ENCODE measurements at places on chromosomes 5 and 9.

DNA sequence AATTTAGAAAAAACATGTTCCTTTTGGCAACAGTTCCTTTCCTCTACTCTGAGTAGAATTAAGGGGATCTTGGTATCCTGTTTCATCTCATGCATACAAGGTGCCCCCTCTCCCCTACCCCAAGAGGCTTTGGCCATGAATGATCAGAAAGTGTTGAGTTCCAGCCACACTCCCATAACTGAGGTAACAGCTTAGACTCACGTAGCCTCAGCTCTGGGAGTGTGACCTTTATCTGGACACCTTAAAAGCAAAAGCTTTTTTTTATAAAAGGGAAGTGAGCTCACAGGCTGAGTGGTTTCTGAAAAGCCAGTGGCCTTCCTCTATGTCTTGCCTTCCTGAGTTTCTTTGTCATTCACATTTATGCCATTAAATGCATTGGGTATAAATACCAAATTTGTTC lies 900 bp upstream of the HAVCR2 start:
- DNase-seq, result no peak

DNA sequence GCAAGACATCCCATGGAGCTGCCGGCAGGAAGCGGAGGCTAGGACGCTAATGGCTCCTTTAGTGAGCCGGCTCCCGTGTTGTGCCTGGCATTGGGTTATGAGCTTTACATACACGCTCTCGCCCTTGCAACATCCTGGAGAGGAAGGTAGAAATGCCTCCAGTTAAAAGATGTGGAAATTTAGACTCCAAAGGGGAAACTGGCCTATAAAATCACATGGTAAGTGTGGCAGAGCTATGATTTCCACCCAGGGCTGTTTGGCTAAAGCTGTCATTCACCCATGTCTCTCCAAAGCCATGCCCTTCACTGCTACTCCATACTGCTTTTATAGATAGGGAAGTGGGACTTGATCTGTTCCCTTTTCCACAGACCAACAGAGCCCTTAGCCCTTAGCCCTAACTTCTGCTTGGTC lies 5.2 kb downstream of the GM2A start:
- no peak for DNase-seq

- no peak for DNase-seq
Measured at GRCh38 chr5:57166276-57166675, 7.6 kb upstream of the GPBP1 start.

GRCh38 chr5:43729846-43730478 lies 127.0 kb downstream of the NNT start:
- no peak for DNase-seq

- no peak for DNase-seq
Measured at GRCh38 chr9:133709015-133709611, 29.0 kb downstream of the SARDH start.

DNA sequence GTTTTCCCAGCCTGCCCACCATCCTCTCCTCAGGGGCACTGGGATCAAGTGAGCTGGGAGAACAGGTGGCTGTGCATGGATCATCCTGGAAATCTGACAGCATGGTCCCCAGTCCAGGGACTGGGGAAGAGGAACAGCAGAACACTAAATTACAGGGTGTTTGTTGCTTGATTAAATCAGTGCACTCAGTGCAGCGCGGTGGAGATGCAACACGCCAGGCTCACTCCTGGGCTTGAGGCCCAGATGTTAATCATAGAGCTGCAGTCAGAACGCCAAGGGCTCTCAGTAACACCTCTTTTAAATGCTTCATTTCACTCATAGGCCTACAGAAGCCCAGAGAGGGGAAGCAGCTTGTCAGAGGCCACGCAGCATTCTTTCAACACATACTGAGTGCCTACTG lies 14.2 kb upstream of the LARP1 start:
- no peak for DNase-seq

- no peak for DNase-seq
Measured at GRCh38 chr9:136312009-136312375, 8.1 kb upstream of the CCDC187 start.

GRCh38 chr9:79215821-79216220 lies 355.9 kb upstream of the TLE4 start:
- DNase-seq, result no peak

DNA sequence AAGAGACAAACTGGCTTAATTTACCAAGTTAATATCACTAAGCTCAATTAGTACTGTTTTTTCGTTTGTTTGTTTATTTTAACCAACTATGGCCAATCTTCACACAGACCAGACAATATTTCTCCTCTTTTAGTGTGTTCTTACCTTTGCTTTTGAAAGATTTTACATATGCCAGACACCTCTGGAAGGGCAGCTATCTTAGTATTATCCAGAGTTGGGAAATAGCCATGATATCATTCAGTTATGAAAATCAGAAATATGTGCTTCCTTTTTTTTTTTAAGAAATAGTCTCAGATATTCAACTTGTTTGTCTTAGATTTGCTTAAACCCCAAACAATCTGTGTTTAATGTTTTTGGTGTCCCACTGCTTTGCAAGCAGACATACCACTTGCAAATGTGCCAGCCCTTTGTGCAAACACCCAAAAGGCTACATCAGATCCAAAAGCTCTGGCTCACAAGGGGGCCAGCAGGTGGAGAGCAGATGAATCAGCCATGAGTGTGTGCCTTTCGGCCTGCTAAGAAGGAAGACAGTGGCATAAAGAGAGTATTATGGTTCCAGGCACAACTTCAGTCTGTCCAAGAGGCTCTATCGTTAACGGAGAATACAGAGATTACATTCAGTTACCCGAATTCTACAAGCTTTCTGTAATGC lies 147.6 kb downstream of the EFNA5 start:
- DNase-seq, result no peak

DNA sequence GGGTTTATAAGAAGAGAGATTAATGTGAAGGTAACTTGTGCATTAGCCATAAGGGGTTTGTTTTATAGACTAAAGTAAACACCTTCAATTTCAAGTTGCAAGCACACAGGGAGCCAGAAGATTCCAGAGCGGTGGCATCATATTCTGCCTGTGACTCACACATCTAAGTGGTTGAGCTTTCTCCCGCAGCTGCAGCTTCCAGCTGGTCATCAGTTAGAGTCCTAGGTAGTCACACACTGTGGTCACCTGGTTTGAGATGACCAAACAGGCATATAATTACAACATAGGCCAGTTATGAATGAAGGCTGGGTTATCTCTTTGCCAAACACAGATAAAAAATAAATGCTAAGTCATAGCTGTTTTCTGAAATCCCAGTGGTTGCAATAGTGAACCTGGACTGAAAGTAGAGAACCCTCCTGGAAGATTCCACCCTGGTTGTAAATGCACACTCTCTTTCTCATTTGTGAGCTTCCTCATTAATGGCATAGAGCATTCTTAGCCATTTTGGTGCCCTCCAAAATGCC lies 171.3 kb downstream of the GDNF start:
- DNase-seq, result peak; percentile 89

GRCh38 chr9:88198341-88198807 lies 60.1 kb upstream of the SPATA31C2 start:
- DNase-seq, result no peak

GRCh38 chr5:150487199-150488061 lies 20.5 kb upstream of the NDST1 start:
- DNase-seq, result no peak

DNA sequence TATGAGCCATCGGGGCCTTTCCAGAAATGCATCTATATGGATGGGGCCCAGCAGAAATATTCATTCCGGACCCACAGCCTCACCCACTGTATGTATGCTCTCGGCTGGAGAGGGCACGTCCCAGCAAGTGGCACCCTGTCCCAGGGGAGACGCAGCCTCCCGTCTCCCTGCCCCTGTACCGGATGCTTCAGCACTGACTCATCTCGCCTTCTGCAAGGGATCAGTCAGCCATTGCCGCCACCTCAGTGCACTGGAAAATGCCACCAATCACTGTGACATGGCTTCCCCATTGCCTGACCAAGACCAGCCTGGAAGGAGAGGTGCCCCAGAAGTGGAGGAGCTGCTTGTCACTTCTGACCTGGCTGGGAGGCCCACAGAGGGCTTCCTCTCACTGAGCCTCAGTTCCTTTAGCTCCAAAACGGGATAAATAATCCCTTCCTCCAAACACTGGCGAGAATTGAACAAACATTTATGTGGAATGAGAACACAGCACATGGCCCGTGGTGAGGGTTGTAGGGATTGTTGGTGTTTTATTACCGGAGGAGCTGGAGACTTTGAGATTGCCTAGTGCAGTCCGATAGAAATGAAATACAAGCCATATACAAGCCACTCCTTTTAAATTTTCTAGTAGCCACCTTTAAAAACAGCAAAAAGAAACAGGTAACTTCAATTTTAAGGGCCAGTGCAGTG lies 43.9 kb upstream of the ORM1 start:
- DNase-seq, result no peak

- no peak for DNase-seq
Measured at GRCh38 chr5:179192185-179192890, 132.2 kb downstream of the ZNF354C start.

GRCh38 chr9:83570359-83570758 lies 32.2 kb upstream of the FRMD3 start:
- DNase-seq, result no peak

DNA sequence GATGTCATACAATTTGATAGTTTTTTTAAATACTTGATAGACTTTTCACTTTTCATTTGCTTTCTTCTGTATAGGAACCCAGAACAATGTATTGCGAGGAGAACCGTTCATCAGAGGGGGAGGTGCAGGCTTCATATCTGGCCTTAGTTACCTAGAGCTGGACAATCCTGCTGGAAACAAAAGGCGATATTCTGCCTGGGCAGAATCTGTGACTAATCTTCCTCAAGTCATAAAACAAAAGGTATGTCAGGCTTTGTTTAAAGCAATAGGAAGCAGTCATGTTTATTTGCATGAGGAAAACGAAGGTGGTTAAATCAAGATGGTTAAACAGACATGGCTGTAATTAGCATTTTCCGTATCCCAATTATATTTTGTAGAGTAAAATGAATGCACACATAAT lies 46.0 kb downstream of the C7 start:
- DNase-seq, result no peak

- no peak for DNase-seq
Measured at GRCh38 chr9:127862075-127863011, 7.9 kb upstream of the ENG start.

DNA sequence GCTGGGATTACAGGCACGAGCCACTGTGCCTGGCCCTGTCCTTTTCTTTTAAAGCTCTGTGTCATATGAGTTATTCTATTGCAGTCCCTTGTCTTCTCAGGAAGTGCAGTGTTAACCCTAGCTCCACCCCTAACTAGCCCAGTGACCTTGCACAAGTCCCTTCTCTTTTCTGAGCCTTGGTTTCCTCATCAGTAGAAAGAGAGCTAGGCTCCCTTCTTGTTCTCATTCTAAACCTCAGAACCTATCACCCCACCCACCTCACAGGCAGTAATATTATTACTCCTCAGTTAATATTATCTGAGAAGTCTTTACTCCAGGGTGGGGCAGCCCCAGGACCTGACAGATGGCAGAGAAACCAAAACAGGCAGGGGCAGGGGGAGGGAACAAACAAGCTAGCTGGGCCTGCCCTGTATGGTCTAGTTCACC lies 7.2 kb downstream of the CYFIP2 start:
- no peak for DNase-seq

GRCh38 chr9:114898741-114899140 lies 31.6 kb downstream of the TNFSF8 start:
- DNase-seq, result no peak

- DNase-seq, result no peak
Measured at GRCh38 chr5:91207248-91207647, 175.9 kb downstream of the ARRDC3 start.

- DNase-seq, result no peak
Measured at GRCh38 chr9:102778746-102779145, 216.4 kb upstream of the CYLC2 start.

DNA sequence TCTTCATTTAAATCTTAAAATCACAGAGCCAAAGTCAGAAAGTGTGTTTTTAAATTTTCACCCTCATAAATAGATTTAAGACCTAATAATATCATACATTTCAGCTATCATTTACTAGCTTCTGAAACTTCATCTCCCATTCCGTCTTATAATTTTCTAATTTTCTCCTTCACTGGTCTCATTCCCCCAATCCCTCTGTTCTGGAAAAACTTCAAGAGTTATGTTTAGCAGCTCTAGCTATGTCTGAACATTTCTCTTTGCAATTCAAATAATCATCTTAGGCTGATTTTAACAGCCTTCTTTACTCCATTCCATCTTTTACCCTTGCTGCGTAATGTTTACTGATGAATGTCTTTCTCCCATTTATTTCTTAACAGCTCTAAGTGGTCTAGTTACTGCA lies 192.4 kb downstream of the SLF1 start:
- DNase-seq, result no peak

GRCh38 chr5:59586841-59587240 lies 306.7 kb downstream of the PDE4D start:
- DNase-seq, result no peak

- DNase-seq, result no peak
Measured at GRCh38 chr9:69444021-69444420, 119.0 kb downstream of the ENTREP1 start.

DNA sequence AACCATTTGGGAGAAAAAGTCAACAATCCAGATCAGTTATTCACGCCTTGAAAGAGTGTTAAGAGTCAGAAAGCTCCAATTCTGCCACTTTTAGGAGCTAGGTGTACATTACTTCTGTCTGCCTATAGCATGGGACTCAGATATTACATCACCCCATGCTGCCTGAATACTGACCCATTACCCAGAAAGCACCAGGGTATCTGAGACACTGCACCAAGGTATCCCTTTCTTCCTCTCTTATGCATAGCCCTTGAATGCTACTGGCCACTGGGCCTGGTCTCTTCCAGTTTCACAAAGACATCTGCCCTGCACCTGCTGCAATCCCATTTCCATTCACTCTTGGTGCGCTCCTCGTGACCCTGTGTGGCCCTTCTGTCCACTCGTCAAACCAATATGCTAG lies 2.6 kb downstream of the STRBP start:
- DNase-seq, result no peak

DNA sequence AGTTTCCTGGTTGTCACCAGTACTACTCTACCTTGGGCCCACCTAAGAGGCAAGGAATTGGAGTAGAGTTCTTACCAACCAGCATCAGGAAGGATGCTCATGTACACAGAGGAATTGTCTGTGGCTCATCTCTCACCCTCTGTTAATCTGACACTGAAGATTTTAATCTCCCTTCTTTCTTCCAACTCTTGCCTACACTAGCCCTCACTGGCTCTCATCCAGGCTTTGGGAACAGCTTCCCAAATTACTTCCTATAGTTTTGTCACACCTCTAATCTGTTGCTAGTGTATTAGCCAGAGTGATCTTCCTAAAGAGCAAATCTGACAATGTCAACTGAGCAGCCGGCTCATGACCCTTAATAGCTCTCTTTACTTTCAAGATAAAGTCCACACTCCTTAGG lies 218.7 kb upstream of the TRIM32 start:
- no peak for DNase-seq

DNA sequence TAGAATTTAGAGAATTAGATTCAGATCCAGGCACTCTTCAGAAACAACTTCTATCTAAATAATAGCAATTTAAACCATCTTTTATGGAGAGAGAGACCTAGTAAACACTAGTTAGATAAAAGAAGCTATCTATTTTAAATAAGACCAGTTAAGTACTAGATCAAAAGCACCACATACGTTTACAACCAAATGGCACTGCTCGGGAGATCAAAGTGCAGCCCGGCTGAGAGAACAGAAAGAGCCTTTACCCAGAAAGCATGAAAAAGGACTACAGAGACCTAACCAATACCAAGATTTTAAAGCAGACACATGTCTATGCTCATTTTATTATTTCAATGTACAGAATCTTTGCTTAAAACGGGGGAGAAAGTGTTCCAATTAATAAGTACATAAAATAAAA lies 30.8 kb downstream of the LIX1 start:
- DNase-seq, result no peak

- DNase-seq, result no peak
Measured at GRCh38 chr9:110143950-110144545, 63.9 kb downstream of the C9orf152 start.

GRCh38 chr5:179700401-179700918 lies 1.7 kb downstream of the CANX start:
- DNase-seq, result no peak
